CD4-positive, alpha-beta T cell treated with Interleukin-17A for 4 hours (primary cell): ENCODE measurements at places on chromosomes 3 and 15.
A peak's percentile ranks its signal among the peaks of the same experiment; 100 is the strongest.

- DNase-seq = peak; percentile 77
These were observed 173.9 kb downstream of the SLC9A9 start for GRCh38 chr3:143674100-143674968.

- DNase-seq = no peak
These were observed 6.4 kb downstream of the RPL14 start for GRCh38 chr3:40463579-40463978.

DNA sequence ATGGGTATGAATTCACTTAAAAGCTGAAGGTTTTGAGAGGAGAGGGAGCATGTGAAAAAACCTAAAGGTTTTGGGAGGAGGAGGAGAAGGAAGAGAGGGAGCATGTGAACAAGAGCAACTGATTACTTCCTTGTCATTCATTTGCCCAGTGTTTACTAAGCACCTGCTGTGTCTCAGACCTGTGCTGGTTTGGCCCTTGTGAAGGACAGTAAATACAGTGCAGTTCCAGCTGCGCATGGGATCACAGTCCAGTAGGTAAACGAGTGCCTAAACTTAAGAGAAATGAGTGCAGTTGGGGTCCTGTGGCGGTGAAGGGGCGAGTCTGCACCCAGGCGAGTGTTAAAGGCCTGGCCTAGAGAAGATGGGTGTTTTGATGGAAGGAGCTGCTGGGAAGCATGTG lies 38.6 kb downstream of the IGF1R start:
- no peak for DNase-seq

DNA sequence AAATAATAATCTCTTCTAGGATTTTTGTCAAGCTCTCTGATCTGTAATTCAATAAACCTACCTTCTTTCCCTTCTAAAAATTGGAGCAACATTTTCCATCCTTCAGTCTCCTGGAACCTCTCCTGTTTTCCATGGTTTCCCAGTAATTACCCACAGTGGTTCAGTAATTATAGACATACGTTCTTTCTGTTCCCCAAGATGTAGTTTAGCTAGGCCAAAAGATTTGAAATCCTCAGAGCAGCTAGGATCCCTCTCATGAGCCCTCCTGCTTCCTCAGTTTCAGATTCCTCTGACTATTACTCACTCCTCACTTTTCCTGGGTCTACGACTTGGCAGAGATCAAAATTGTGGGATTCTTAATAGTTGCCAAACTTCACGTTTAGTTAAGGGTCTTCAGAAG lies 76.9 kb upstream of the IGSF10 start:
- DNase-seq = no peak

- DNase-seq = no peak
These were observed 31.6 kb downstream of the ZNF654 start for GRCh38 chr3:88090681-88091080.

- no peak for DNase-seq
These were observed 64.3 kb downstream of the OSTN start for GRCh38 chr3:191263365-191263764.

GRCh38 chr3:55688154-55688553 lies 201.0 kb upstream of the WNT5A start:
- no peak for DNase-seq

- DNase-seq = no peak
These were observed 14.7 kb downstream of the BSN start for GRCh38 chr3:49568965-49569364.
